ENCODE measurements at places on chromosomes 7 and 10.

GRCh38 chr10:17961551-17962422 is 10.1 kb downstream of the SLC39A12 start:
- no peak for DNase-seq

GRCh38 chr10:119149729-119150128 is 15.8 kb downstream of the SFXN4 start:
- DNase-seq, result no peak

DNA sequence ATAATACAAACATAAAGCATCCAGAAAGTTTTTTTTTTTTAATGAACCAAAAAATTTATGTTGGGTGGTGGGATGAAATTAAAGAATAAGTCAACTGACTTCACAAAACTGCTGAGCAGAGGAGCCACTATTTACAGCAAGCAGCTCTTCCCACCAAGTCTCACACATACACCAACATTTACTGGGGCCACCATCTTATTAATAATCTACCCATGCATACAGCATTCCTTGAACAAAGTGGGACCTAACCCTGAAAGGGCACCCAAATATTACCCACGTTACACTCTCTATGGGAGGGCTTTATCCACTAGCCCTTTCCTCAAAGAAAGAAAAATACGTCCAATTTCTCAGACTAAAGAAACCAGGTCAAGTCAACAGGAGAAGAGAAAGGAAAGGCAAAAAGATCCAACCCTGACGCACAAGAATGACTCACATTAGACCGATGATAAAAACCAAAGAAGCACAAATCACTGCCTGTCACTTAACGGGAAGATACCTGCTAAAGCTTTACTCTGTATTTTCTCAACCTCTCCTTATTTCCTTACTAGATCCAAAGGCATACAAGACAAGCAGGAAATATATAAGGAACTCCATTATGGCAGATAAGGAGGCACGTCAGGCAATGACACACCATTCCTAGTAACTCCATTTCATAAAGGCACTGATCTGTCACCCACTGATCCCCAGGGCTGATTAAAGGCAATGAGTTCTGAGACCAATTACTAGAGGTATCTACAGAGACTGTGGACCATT is 141.8 kb upstream of the ASAH2 start:
- DNase-seq, result no peak

DNA sequence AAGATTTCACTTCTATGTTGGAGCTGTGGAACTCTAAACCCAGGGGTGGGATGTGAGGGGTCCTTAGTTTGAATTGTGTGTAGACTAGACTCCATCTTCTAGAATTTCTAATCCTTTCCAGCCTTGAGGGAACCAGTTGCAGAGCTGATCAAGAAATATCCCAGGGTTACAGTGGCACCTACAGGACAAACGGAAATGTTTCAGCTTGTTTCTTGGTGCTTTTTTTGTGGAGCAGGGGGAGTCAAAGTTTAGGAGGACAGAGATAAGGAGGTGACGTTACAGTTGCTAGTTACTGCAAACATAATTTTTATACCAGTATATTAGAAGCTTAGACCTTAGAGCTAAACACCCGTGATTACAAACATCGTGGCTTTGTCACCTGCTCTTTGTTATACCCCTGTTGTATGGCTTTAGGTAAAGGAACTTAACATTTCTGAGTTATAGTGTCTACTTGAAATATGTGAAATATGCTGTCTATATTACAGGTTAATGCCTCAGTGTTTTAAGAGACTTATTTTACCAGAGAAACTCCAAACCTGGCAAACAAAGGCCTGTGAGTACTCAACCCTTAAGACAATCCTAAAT is 84.5 kb upstream of the DYNC1I1 start:
- no peak for DNase-seq

- no peak for DNase-seq
Observed at GRCh38 chr10:99809931-99810615, 27.6 kb downstream of the ABCC2 start.

- DNase-seq, result no peak
Observed at GRCh38 chr7:147818317-147818716, 772.2 kb upstream of the C7orf33 start.

DNA sequence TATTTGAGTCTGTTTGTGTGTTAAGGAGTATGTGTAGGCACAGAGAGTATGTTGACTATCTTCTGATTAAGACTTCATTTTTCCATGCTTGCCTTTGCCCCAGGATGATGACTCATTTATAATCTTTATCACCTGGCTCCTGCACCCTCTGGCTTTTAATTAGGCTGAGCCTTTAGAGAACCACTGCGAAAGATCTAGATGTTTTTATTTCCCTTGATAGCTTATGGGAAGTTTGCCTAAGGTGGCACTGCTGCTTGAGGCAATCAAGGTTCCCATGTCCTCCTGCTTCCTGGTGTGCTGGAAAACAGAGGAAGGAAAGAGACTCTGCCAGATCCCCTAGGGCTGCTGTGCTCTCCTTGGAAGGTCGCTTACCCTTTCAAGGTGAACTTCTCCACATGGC is 114.6 kb downstream of the ARL4A start:
- no peak for DNase-seq

GRCh38 chr7:130880668-130881067 is 146.7 kb upstream of the KLF14 start:
- no peak for DNase-seq

- no peak for DNase-seq
Observed at GRCh38 chr10:118036281-118036875, 10.4 kb downstream of the RAB11FIP2 start.

DNA sequence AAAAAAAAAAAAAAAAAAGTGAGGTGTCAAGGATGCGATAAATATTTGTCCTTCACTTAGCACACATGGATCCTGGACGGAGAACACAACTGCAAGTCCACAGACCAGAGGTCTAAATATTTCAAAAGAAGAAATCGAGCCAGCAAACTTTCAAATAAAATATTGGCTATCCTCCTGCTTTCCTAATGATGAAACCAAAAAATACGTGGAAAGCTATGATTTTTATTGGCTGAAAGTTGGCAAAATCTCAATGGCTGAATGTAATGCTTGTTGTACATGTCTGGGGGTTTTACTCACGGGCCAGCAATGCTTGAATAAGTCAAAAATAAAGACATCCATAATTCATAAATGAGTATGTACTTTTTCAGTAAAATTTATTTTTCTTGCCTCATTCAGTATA is 19.0 kb upstream of the MGMT start:
- DNase-seq, result no peak

DNA sequence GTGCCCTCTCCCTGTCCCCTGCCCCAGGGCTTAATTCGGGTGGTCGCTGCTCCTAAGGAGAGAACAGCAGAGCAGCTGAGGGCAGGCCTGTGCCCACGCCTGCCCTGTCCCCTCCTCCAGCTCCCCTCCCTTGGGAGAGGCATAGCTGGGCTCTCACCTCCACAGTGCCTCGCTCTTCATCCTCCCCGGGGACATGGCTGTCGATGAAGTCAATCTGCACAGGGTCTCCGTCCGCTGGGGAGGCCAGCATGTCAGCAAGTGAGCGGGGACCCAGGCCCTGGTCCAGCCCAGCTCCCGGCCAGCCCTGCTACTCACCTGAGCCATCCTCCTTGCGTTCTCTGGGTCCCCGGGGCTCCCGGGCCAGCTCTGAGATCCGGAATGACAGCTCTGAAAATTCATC is 3.8 kb upstream of the SAP25 start:
- DNase-seq, result no peak

GRCh38 chr7:1197997-1198625 is 34.6 kb upstream of the UNCX start:
- no peak for DNase-seq

DNA sequence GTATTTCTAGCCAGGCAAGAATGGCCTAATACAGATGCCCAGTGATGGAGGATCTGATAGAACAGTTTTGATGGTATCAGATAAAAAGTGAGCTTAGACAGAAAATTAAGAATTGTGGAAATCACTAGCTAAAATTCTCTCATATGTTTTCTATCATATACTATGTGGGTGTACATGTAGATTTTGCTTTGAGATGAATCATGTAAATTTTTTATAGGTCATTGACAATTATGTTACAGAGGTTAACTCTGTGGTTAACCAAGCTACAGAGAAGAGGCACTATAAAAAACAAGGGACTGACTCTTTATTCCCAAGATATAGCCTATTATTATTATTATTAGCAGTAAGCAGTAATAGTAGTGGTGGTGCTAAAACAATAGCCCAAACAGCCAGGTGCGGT is 156.5 kb downstream of the ITGA8 start:
- DNase-seq, result no peak

DNA sequence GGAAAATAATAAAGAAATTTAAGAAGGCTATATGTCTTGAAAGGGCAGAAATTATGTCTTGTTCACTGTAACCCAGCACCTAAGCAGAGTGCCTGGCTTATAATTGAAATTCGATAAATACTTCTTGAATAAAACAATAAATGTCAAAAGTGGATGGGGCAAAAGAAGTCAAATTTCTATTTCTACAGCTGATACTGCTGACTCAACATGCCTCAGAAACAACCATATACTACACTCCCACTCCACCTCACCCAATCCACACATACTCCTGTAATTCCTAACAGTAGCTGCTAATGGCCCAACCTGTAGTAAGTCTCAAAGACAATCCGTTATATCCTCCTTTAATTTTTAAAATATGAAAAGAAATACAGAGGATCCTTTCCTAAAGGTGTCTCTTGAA is 48.1 kb upstream of the LRRN3 start:
- DNase-seq, result no peak

- no peak for DNase-seq
Observed at GRCh38 chr10:45265996-45266395, 49.4 kb downstream of the OR13A1 start.

DNA sequence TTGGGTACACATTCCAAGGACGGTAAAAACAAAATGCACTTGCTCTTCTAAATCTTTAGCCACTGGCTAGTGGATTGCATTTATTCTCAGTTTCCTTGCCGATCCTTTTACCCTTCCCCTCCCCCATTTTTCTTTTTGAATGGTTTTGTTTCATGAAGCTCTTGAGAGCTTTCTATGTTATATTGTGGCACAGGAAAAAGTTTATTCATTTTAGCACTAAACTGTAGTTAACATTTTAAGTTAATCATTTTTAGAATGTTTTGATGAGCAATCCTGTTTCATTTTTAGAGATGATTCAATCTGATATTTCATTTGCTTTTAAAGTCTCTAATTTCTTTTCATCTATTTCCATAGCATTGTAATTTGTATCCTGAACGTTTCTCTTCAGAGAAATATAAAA is 24.0 kb downstream of the ZEB1 start:
- no peak for DNase-seq

DNA sequence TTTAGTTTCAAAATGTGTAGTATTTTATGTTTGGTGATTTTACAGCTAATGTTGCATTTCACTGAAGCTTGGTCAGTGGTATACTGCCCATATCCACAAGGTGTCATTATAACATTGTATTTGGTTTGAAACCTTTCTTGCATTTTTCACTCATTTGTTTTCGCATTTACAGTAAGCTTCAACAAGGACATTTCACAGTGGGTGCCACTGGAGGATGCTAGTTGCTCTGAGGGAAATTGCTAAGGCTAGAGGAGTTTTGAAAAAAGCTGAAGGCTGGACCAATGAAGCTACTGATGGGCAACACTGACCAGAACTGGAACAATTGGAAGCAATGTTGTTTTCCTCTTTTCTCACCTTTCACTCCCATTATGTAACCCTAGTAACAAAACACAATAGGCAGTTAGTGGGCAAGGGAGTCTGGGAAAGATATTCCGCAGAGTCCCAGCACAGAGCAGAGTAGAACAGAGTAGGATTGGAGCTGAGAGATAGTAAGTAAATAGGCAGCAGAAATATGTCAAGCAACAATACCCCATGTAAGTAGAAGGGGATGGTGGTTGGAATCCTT is 23.6 kb upstream of the SRI start:
- no peak for DNase-seq

- no peak for DNase-seq
Observed at GRCh38 chr10:31359979-31360378, 41.0 kb downstream of the ZEB1 start.

- no peak for DNase-seq
Observed at GRCh38 chr7:7565018-7565680, 1.5 kb upstream of the MIOS start.

- no peak for DNase-seq
Observed at GRCh38 chr7:157150882-157151281, 12.2 kb downstream of the UBE3C start.

GRCh38 chr7:117907049-117907640 is 33.9 kb upstream of the CTTNBP2 start:
- no peak for DNase-seq
